ENCODE measurements at places on chromosomes 4 and X. TPM values are rescaled to one million over a fixed set of nuclear protein-coding genes. Genes with fewer than 3 reads are reported as not detected.

Gene DCUN1D4
- total RNA-seq: 65.2 TPM

Gene L1CAM
- total RNA-seq: not detected

Gene INTS6L
- total RNA-seq: 3.9 TPM

DNA sequence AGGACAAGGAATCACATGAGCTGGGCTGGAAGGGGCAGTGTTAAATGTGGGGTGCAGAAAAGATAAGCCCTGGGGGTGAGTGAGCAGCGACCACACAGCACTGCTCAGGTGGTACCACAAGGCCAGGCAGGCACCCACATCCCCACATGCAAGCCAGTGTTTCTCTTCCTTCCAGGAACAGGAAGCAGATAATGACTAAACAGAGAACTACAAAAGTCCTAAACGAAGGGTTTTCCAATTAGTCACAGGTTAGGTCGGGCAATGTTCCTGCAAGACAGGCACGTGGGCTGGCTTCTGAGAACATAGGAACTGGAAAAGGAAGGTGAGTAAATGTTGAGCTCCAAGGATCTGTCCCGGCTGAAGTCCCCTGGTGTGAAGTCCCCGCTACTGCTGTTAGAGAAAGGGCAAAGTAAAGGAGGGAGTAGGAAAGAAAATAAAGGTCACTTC, 19.5 kb downstream of the RELL1 start:
- H3K27ac ChIP-seq: peak overlapping the region; percentile 52
- peaks cover 36% of the 10 kb centered on the region for H3K4me1 ChIP-seq
- no peaks in the 10 kb centered on the region for H3K27me3 ChIP-seq
- H3K36me3 ChIP-seq: no peaks in the 10 kb centered on the region
- DNase-seq: peak; percentile 60

GRCh38 chrX:149962859-149963757, 24.8 kb upstream of the EOLA2 start:
- H3K4me1 ChIP-seq: peaks cover 5% of the 10 kb centered on the region
- H3K36me3 ChIP-seq: no peaks in the 10 kb centered on the region
- no peak overlapping the region for H3K4me3 ChIP-seq
- H3K27me3 ChIP-seq: no peaks in the 10 kb centered on the region

- H3K36me3 ChIP-seq: no peaks in the 10 kb centered on the region
- no peaks in the 10 kb centered on the region for H3K27me3 ChIP-seq
- no peak overlapping the region for H3K27ac ChIP-seq
- no peak for DNase-seq
- no peak overlapping the region for H3K4me3 ChIP-seq
Measured at GRCh38 chrX:40806513-40807220, 71.3 kb upstream of the MED14 start.

DNA sequence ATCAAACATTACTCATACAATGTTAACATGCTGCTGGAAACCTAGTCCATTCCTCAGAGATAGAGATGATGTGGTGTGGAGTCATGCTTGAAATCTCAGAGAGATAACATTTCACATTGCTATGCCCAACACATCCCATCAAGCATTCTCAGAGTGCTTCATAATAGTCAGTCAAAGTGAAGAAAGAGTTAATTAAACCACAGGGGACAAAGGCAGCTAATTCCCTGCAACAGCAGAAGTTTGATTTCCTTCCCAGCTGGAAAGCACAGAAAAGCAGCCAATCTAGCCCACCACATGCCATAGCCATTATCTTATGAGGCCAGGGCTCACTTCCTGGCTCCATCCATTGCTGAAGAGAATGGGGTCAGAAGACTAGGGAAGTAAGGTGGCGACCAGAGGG, 8.9 kb downstream of the KDR start:
- H3K36me3 ChIP-seq: no peaks in the 10 kb centered on the region
- DNase-seq: no peak
- H3K27me3 ChIP-seq: no peaks in the 10 kb centered on the region
- no peak overlapping the region for H3K27ac ChIP-seq

DNA sequence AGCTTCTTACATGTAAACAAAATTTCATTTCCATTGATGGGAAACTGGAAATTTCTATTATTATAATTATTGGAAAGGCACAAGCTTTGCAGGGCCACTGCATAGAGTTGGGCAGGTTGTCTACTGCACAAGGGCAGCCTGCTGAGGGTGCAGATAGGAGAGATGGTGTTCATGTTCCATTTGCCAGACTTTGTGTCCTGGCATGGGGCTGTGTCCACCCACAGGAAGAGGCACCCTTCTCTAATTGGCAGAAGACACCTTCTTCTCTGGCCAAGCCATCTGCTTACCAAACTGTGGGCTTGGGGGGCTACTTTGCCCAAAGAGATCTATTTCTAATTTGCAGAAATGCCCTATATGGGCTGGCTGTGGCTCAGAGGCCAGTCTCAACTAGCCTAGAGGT, 140.7 kb downstream of the GATB start:
- H3K27ac ChIP-seq: no peak overlapping the region
- H3K4me3 ChIP-seq: no peak overlapping the region
- H3K27me3 ChIP-seq: peaks cover 3% of the 10 kb centered on the region
